ENCODE measurements at places on chromosomes 3 and 15.

DNA sequence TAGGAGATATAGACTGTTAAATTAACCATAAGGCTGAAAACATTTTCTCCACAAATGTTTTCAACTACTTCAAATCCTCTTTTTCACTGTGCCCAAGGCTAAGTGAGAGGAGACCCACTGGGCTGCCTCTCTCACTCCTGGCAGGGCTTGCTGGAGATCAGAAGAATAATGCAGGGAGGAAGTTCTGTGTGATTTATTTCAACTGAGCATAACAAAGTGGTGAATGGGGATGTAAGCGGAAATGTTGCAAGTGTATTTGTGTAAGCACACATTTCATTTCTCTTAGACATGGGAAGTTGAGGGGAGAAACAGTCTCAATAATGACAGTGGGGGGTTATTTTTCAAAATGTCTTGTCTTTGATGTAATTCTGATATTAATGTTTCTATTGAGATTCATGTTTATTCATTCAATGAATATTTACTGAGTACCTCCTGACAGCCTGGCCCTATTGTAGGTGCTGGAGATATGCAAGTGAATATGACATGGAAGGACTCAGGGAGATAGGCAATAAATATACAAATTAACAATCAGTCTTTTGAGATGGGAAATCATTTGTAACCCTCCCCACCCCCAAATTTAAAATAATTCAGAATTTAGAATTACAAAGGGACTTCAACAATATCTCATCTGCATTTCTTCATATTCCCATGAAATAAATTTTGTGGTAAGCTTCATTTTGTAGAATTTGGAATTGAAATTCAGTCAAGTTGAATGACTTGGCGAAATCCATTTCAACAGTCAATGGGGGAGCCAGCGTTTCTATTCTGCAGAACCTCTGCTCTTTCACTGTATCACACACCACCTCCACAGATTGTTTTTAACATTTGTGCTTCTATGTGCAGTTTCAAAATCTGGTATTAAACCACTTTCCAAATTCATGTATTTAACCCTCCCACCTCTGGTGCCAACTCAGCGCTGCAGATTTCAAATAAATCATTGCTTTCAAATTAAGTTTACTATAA is 247.2 kb downstream of the SLC9A9 start:
- no peak for DNase-seq

DNA sequence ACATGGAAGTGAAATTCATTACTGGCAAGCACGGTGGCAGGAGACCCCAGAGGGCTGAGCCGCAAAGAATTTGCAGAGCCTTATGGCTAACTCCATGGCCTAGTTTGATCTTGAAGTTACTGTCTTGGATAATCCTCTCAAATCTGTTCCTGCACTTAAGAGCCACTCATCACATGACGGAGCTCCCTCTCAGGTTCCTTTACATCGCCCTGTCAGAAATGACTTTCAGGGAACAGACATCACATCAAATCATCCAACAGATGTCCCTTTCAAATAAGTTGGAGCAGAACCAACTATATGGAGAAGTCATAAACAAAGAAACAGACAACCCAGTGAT is 328.8 kb upstream of the THBS1 start:
- DNase-seq = no peak

GRCh38 chr15:94298364-94298763 is 67.0 kb downstream of the MCTP2 start:
- DNase-seq = no peak

DNA sequence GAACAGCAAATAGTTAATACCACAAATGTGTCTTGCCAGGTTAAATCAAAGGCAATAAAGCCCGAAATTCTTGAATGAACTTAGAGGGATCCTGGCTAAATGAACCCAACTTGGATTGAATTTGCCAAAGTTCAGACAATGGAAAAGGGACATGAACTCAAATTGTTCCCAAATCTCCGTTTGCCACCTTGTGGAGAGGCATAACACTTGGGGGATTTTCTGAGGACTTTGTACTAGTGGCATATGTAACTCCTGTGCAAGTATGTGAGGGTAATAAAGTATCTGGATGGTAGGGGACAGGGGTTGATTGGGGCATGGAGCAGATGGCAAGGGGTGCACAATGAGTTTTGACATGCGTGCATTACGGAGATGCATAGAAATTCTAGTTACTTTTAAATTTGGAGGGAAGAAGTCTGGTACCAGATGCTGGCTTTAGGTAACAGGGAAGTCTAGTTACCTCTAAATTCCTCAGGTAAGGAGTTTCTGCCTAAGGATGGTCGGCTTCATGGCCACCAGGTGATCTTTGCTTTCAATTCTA is 1.2 kb upstream of the TCAIM start:
- DNase-seq = no peak

DNA sequence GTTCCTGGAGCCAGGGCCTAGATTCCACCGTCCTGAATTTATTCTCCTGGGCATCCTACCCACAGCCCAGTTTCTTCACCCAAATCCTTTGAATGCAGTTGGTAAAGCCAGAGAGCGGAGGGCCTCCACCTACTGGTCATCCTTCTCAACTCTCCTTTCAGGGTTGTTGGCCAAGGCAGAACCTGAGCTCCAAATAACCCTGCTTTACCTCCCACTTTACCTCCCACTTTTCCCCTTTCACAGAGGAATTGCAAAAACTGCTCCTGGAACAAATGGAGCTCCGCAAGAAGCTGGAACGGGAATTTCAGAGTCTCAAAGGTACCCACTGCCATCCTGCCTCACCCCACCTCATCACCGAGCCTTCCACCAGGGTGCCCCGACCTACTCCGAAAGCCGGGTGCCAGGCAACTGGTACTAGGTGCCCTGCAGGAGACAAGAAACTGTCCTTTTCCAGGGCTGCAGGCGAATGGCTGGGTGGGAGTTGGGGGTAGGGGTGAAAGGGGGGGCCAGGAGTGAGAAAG is 6.8 kb downstream of the SKOR1 start:
- DNase-seq = peak; percentile 4
